ENCODE measurements at places on chromosomes 2 and 18.

DNA sequence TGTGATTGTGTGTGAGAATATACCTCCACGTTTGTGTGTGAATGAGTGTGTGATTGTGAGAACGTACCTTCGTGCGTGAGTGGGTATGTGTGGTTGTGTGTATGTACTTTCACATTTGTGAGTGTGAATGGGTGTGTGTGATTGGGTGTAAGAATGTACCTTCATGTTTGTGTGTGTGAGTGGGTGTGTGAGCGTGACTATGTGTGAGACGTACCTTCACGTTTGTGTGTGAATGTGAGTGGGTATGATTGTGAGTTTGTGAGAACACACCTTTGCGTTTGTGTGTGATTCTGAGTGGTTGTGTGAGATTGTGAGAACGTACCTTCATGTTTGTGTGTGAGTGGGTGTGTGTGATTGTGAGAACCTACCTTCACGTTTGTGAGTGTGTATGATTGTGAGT is 5.8 kb upstream of the ADCY3 start:
- no peak for DNase-seq

- DNase-seq = no peak
Measured at GRCh38 chr2:42009657-42010580, 37.9 kb upstream of the PKDCC start.

GRCh38 chr18:49804096-49804495 is 9.2 kb downstream of the ACAA2 start:
- DNase-seq = no peak

DNA sequence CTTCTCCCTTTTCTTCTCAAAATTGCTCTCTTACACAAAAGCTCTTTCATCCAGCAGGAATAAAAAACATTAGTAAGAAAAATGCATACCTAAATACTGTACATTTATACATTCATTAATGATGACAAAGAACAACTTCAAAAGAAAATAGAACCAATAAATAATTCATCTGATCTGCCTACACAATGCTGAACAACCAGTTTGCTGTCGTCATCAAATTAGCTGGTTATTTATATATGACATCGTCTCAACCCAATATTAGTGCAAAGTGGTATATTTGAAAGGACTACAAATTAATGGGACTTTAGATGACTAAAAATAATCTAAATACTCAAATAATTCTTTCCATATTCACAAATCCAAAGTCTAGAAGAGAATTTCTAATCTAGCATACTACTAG is 24.8 kb upstream of the VIT start:
- no peak for DNase-seq

DNA sequence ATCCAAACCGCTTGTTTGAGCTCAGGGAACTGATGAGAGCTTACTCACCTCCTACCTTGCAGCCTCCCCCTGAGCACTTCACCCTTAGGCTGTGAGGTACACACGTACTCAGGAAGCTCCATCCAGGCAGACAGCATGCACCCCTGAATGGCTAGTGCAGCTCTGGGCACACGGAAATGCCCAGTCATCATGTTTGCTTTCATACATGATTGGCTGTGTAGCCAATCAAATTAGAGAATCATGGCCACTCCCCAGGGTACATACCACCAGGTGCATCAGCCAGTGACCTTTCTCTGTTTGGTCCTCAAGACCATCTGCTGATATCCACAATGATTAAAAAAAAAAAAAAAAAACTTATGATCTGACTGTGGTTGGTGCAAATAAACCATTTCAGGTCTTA is 42.1 kb downstream of the RNF152 start:
- DNase-seq = no peak

- no peak for DNase-seq
Measured at GRCh38 chr2:232219932-232220331, 158.6 kb upstream of the ALPP start.

DNA sequence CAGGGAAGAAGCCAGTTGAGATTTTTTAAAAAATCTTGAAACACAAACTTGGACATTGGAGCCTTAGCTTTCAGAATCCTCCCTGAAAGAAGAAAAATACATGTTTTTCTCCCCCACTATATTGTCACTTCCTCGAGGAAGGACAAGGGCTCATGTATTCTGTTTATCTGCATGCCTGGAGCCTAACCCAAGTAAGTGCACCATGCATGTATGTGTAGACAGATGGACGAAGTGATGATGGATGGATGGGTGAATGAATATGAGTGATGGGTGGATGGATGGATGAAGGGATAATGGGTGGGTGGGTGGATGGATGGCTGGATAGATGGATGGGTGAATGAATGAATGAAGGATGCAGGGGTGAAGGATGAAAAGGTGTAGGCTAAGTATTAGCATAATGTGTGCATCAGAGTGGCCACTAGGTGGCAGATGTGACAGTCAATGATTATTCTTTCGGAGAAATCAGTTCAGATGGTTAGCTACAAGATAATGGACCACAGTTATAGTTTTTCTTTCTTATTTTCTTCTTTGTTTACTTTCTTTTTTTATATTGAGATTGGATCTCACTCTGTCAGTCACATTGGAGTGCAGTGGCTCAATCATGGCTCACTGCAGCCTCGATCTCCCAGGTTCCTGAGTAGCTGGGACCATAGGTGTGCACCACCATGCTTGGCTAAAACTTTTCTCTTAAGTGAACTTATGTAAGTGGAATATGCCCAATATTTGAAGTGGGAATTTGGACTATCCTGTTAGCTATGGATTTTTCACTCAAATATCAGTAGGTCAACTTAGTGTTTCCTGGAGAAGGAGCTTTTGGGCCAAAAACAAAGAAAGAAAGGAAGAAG is 18.5 kb upstream of the CCDC93 start:
- peak; percentile 11 for DNase-seq

GRCh38 chr2:223779877-223780276 is 57.5 kb downstream of the AP1S3 start:
- peak; percentile 9 for DNase-seq

DNA sequence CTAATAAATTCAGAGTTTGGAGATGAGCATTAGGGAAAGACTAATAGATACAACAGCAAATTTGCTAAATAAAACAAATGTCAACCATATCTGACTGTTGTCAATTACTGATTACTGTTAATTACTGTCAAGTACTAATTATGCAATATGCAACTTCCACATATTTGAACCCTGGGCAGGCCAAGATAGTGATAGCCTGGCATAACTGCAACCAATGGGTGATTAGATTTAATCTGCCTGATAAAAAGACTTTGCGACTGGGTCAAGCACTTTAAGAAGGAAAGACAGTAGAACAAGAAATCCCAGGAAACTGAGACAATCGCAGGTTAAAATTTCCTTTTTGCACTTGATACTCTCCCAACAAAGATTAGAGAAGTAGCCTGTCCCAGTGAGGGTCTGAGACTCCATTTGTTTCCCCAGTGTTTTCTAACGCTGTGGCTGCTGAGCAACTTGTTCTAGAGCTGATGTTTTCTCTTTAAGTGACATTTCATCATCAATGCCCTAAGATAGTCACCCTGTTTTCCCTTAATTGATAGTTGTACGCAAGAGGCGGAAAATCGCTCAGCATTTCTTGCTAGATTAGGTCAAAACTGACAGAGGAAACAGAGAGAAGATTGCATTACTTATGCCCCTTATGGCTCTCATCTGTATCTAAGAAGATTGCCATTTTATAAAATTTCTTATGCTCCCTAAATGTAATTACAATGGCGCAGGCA is 17.8 kb downstream of the ARHGAP15 start:
- DNase-seq = no peak

GRCh38 chr2:131030478-131030971 is 62.7 kb downstream of the FAM168B start:
- no peak for DNase-seq

DNA sequence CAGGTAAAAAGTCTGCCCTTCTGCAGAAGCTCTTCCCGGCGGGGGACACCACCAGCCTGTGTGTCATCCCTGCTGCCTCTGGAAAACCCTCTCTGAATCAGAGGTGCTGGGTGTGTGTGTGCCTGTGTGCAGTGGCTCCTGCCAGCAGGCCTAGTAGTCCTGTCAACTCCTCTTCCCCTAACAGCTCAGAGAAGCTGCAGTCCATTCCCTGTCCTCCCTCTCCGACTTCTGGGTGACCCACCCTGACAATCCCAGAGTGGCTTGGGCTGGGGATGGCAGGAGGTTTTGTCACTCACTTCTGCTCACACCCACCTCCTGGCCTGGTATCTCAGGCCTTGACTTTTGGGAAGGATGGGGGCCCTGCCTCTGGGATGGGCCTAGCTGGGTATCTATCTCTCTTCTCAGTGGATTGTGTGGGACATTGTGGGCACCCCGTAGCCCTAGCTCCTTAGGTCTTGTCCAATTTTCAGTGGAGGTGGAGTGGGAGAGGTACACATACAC is 2.3 kb downstream of the WNT10A start:
- no peak for DNase-seq

GRCh38 chr18:23253630-23254029 is 118.3 kb downstream of the CABLES1 start:
- no peak for DNase-seq

DNA sequence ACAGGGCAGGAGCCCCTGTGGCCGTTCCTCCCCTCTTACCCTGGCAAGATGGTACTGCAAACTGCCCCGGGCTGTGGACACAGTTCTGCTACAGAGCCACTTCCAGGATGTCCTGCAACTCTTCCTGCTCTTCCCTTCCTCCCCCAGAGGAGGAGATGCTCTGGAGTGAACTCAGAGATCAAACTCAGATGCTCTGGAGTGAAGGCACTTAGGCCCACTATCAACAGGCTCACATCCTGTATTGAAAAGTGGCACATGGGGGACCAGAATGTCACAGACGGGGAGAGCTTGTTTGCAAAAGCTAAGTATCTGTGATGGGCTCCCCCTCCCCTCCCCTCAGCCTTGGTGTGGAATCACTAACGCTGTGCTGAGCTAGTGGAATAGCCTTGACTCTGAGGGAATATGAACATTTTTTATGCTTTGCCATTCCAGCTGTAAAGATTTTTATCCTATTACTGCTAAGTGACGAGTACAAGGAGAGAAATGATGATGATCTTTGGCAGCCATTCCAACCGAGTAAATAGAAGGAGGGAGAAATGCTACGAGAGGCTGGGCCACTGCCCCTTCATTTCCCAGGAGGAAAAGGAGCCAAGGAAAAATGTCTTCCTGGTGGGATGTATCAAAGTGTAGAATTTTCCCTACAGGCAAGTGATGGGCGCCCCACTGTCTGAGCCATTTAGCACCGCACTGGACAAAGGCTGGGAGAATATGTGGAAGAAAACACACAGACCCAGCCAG is 152.6 kb downstream of the GALNT14 start:
- DNase-seq = no peak

DNA sequence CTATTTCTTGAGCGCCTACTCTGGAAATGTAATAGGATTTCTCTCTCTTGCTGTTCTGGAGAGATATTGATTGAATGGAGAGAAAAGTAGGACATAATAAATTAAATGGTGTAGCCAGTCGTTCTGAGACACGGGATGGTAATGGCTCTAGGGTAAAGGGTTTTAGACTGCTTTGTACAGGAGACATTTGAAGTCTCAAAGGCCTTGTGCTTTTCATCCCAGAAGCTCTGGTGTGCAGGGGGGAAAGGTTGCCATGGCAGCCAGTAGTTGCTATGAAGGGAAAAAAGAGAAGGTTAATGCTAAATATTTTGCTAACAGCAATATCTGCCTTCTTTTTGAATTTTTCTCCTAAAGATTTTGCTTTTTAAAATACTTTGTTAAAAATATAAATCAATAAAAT is 359.3 kb downstream of the RIT2 start:
- no peak for DNase-seq

GRCh38 chr2:226855787-226856186 is 19.9 kb downstream of the RHBDD1 start:
- DNase-seq = no peak

GRCh38 chr2:61582165-61582564 is 44.0 kb upstream of the XPO1 start:
- DNase-seq = no peak

GRCh38 chr2:136045835-136046570 is 60.6 kb upstream of the DARS1 start:
- DNase-seq = no peak

GRCh38 chr18:21389903-21390302 is 147.9 kb downstream of the GREB1L start:
- no peak for DNase-seq

DNA sequence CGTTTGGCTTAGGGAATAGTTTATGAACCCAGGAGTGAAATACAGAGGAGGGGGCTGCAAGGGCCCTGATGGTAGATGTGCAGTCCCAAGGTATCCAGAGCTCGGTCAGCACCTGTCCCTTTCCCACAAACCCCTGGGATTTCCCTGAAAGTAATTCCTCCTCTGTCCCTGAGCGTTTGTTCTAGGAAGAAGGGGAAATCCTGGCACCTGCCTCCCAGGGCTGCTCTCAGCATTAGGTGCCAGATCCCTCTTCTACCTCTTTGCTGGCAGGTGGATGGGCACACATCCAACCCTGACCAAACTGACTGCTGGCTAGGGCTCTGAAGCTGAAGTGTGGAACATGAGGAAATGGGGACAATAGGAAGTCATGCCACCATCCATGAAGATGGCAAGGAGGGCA is 824.0 kb downstream of the SLC4A3 start:
- peak; percentile 90 for DNase-seq

- DNase-seq = no peak
Measured at GRCh38 chr2:142615876-142616275, 261.6 kb upstream of the KYNU start.

GRCh38 chr2:3784731-3785130 is 81.4 kb downstream of the DCDC2C start:
- DNase-seq = no peak

GRCh38 chr18:45571714-45572113 is 43.6 kb upstream of the SLC14A2 start:
- DNase-seq = peak; percentile 1

- no peak for DNase-seq
Measured at GRCh38 chr18:6495536-6495935, 80.8 kb upstream of the L3MBTL4 start.

DNA sequence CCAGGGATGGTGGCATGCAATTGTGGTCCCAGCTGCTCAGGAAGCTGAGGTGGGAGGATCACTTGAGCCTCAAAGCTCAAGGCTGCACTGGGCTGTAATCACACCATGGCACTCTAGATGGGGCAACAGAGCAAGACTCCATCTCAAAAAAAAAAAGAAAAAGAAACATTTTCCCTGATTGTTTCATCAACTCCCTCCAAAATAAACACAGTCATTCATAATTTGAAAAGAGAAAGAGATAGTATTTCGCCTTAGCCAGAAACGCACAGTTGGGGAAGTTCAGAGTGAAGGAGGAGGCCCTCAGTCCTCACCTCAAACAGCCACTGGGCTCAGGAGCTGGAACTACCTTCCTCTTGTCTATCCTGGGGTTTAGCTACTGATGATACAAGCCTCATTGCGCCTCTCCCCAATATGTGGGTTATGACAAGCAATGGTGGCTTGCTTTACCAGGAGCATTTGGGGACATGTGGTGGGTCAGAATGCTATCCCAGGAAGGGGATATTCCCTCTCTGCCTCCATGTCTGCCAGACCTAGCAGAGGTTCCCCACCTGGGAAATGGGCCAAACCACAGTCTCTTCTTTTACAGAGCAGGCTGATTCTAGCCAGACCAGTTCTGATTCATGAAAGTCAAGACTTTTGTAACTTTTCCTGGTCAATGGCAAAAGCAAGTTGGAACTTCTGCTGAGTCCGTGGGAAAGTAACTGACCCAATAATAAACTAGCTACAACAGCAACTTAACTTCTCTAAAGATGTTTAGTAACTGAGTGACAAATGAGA is 22.2 kb upstream of the TMEM87B start:
- DNase-seq = no peak
